ENCODE measurements at places on chromosomes 13 and 19.

DNA sequence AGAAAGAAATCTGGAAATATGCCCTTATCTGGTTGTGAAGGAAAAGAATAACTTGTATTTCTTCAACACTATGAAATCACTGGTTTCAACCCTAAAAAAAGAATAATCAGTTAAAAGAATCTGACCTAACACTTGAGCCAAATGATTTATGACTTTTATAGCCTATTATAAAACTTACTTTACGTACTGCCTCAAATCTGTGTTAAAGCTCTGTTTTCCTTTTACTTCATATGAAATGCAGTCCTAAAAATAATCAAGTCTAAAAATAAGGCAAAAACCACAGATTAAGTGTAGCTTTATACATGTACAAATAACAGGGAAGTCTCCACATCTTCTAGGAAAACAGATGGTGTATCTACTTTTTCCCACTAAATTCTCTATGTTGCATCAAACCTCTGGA lies 101.3 kb downstream of the VWA8 start:
- no peak overlapping the region for H3K4me3 ChIP-seq
- H3K27me3 ChIP-seq: no peaks in the 10 kb centered on the region
- H3K36me3 ChIP-seq: peaks cover 17% of the 10 kb centered on the region
- H3K4me1 ChIP-seq: peaks cover 10% of the 10 kb centered on the region

- H3K27ac ChIP-seq: no peak overlapping the region
- DNase-seq: no peak
- peaks cover 17% of the 10 kb centered on the region for H3K4me1 ChIP-seq
- no peak overlapping the region for H3K4me3 ChIP-seq
- peaks cover 11% of the 10 kb centered on the region for H3K27me3 ChIP-seq
Observed at GRCh38 chr19:13056052-13056660, 46.5 kb downstream of the LYL1 start.

- peaks cover 9% of the 10 kb centered on the region for H3K4me1 ChIP-seq
- peaks cover 60% of the 10 kb centered on the region for H3K27me3 ChIP-seq
- peak overlapping the region; percentile 91 for H3K27ac ChIP-seq
- H3K36me3 ChIP-seq: no peaks in the 10 kb centered on the region
Observed at GRCh38 chr19:55206664-55207500, 2.4 kb downstream of the PTPRH start.

GRCh38 chr13:38905861-38906260 lies 84.8 kb downstream of the STOML3 start:
- H3K36me3 ChIP-seq: peaks cover 2% of the 10 kb centered on the region
- H3K4me1 ChIP-seq: no peaks in the 10 kb centered on the region
- H3K27me3 ChIP-seq: peaks cover 8% of the 10 kb centered on the region
- no peak overlapping the region for H3K4me3 ChIP-seq
- H3K27ac ChIP-seq: no peak overlapping the region
- DNase-seq: no peak

DNA sequence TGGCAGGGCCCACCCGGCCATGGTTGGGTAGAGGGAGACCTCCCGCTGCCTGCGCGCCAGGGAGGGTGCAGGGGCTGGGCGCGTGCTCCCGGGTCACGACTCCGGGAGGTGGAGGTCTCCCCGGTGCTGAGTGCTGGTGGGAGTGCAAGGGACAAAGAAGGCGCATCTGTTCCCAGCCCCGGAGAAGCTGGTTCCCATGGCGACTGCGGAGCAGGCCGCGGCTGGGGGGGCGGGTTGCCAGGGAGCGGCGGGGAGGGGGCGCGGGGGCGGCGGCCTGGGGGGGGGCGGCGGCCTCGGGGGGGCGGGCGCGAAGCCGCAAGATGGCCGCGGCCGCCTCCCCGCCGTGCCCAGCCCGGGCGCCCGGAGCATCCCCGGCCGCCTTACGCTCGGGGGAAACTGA lies 1.2 kb downstream of the CBARP start:
- H3K27ac ChIP-seq: no peak overlapping the region
- no peak overlapping the region for H3K4me3 ChIP-seq
- H3K36me3 ChIP-seq: peaks cover 6% of the 10 kb centered on the region
- peaks cover 15% of the 10 kb centered on the region for H3K4me1 ChIP-seq

- no peak overlapping the region for H3K27ac ChIP-seq
- DNase-seq: no peak
- H3K27me3 ChIP-seq: no peaks in the 10 kb centered on the region
Observed at GRCh38 chr13:112970552-112971287, 1.7 kb downstream of the MCF2L start.

DNA sequence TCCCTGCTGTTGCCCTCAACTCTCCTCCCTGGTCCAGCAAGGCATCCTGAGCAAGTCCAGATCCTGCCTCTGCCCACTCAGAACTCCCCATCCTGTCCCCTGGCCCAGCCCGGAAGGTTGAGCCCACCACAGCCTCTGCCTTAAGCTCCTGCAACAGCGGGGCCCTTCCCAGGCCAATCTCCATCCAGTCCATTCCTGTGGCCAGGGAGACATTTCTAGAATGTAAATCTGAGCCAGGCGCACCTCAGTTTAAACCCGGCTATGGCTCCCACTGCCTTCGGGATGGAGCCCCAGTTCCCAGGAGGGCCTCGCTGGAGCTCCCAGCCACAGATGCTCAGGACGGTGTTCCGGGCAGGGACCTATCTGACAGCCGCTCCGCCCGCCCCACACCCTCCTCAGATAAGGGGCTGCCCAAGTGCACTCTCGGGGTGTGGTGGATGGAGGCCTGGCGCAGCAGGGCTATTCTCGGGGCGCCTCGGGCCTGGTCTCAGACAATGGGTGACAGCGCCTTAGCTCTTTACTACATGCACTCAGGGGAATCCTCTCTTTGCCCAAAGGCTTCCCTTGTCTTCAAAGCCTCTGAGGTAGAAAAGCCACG lies 5.3 kb downstream of the TRAPPC6A start:
- DNase-seq: no peak
- no peak overlapping the region for H3K27ac ChIP-seq
- H3K4me1 ChIP-seq: peaks cover 32% of the 10 kb centered on the region
- no peaks in the 10 kb centered on the region for H3K27me3 ChIP-seq

DNA sequence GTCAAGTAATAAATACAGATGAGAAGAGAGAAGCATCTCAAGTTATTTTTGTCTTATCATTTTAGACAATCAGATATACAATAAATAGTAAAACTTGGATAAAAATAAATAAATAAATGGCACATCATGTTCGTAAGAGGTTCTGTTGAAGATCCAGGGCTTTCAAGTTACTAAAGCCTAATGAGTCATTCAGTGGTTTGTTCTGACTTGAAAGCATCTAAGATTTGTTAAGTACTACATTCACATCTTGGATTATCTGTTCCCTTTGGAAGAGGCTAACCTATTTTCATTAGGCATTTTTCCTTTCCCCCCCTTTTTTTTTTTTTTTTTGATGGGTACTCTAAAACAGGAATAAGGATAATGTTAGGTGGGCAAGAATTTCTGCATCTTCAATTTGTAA lies 429.3 kb downstream of the PCDH20 start:
- no peaks in the 10 kb centered on the region for H3K27me3 ChIP-seq
- no peak for DNase-seq
- H3K36me3 ChIP-seq: no peaks in the 10 kb centered on the region
- no peaks in the 10 kb centered on the region for H3K4me1 ChIP-seq
- no peak overlapping the region for H3K27ac ChIP-seq
